ENCODE measurements at places on chromosomes 5 and 9.

DNA sequence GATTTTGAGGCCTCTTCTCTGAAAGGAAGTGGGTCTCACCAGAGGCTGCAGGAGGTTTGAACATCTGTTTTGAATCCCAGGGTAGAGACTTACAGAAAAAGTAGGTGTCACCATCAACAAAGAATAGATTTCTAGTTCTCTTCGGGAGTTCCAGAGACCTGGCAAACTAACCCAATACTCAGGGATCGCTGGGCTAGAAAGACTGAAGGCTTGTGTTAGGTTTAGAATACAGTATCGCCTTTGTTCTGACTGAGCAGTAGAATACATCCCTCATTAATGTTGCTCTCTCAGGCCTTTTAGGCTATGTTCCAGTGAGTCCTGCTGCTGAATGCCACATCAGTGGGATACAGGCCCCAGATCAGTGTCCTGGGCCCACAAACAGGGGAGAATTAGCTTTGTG is 27.2 kb downstream of the RUSC2 start:
- no peak for DNase-seq

GRCh38 chr5:120504057-120504456 is 40.0 kb downstream of the PRR16 start:
- DNase-seq: no peak

- DNase-seq: no peak
Observed at GRCh38 chr5:124655921-124656511, 90.4 kb downstream of the ZNF608 start.

GRCh38 chr5:156582193-156582598 is 255.2 kb downstream of the SGCD start:
- no peak for DNase-seq

DNA sequence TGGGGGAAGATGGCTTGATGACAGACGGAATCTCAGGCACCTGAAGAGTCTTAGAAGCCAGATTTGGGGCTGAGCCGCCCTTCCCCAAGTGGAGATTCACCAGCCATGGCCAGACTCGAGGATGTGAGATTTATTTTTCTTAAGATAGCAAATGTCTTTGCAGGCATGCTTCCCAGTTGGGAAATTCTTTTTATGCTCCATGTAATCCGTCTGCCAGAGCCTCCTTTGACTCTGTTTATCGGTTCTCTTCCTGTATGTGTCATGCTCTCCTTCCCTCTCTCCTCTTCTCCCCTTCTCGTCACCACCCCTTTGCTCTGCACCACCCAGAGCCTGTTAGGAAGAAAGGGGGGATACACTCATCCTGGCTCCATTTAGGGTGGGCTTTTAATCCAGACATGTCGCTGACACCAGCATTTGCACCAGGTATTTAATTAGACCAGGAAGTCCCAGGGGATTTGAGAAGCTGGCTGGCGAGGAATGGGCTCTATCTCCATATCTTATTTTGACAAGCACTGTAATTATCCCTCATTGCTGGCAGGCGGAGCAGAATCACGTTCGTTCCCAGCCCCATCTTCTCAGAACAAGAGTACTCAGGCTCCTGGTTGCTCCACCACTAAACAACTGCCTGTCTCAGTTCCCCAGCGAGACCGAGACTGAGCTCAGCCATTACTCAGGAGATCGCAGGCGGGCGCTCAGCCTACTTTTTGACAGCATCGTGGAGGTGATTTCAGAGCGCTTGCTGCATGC is 50.9 kb downstream of the KCNIP1 start:
- no peak for DNase-seq

GRCh38 chr9:122127396-122127798 is 32.2 kb downstream of the NDUFA8 start:
- DNase-seq: no peak

- DNase-seq: no peak
Observed at GRCh38 chr9:125743682-125744428, 3.3 kb upstream of the PBX3 start.

GRCh38 chr5:113062869-113063508 is 86.4 kb downstream of the DCP2 start:
- no peak for DNase-seq

DNA sequence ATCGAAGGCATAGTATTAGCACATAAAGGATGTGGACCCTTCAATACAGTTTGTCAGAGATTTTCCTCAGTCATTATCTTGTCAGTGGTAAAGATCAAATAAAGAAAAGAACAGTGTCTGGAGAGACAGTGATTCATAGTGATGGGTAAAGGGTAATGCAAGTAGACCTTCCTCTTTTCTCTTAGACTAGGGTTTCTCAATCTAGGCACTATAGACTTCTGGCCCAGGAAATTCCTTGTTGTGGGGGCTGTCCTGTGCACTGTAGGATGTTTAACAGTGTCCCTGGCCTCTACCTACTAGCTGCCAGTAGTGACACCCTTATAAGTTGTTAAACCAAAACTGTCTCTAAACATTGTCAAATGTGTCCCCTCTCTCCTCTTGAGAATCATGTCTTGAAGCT is 6.9 kb downstream of the CAMK4 start:
- DNase-seq: peak; percentile 37

- DNase-seq: no peak
Observed at GRCh38 chr9:70941191-70941590, 180.2 kb downstream of the TRPM3 start.

DNA sequence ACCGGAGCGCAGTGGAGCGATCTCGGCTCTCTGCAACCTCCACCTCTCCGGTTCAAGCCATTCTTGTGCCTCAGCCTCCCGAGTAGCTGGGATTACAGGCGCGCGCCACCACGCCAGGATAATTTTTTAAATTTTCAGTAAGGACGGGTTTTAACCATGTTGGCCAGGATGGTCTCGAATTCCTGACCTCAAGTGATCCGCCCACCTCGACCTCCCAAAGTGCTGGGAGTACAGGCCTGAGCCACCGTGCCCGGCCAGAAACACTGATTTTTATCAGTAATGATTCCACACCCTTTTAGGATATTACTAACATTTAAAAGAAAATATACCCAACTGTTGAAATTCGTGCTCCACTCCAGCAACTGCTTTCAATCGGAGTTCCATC is 464 bp upstream of the FAM151B start:
- DNase-seq: no peak
